ENCODE measurements at places on chromosomes 6 and 20.

- no peak for DNase-seq
Measured at GRCh38 chr6:138297761-138298298, 79.5 kb upstream of the PBOV1 start.

DNA sequence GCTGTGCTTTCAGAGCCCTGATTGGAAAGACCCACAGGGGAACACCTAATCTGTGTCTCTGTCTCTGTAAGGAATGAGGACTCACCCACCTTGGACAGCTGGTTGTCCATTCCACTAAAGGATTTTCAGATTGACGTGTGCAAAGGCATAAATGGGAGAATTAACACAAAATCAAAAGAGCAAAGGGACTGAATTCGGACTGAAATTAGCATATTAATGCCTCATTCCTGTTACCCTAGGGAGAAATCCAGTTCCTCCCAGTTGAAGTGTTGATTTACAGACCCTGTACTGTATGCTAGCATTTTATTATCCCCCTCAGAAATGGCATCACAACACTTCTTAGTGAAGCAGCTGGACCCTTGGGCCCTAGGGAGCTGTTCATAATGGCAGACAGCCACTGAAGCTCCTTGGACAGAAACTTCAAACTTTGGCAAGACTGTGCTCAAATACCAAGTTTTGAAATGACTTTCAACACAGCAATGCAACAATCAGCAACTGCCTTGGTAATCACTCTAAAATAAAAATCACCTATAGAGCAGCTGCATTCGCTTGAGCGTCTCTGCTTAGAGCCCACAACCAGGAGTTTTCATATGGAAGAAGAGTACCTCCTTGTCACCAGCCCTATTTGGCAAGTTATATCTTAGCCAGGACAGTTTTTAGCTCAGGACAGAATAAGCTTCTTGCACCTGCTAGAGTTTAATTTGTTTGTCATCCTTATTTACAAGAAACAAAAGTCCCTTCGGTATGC, 118.1 kb downstream of the TRDN start:
- no peak for DNase-seq

- DNase-seq = no peak
Measured at GRCh38 chr20:49187330-49187850, 744 bp downstream of the STAU1 start.

- no peak for DNase-seq
Measured at GRCh38 chr6:105424175-105424783, 21.4 kb upstream of the PREP start.

GRCh38 chr20:59821788-59822187, 111.6 kb downstream of the SYCP2 start:
- DNase-seq = no peak

DNA sequence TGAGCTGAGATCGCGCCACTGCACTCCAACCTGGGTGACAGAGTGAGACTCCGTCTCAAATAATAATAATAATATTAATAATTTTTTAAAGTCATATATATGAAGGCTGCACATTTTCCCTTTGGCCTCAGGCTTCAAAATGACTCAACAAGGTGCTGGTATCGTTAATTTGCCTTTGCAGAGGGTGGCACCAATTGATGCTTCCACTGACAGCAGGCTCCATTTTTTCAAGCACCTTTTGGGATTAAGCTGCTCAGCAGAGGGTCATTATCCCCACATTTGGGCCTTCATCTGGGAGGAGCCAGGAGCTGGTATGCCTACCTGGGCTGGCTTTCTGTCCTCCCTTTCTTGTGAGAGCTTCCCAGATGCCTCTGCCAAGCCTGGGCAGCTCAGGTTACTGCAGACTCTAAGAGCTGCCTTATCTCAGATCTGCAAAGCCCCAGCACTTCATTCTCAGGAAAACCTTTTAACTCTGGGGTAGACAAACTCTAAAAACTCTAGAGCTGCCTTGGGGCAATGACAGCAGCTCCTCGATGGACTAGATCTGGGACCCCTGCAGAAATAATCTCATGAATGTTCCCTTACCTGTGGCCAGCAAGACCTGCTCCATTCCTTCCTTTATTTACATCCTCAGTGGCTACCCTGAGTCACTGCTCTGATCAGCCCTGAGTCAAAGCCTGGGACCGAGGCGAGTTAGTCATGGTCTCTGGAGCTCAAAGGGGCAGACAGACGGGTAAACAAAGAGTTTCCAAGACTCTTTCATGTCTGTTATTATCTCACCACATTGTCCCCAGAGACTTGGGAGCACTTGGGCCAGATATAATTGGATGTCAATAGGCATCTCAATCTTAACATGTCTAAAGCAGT, 80.0 kb upstream of the EYA2 start:
- no peak for DNase-seq

GRCh38 chr6:3861424-3861823, 12.3 kb downstream of the FAM50B start:
- no peak for DNase-seq

GRCh38 chr6:126268092-126268491, 71.8 kb upstream of the CENPW start:
- no peak for DNase-seq

GRCh38 chr6:109690373-109690736, 647 bp downstream of the AK9 start:
- DNase-seq = no peak

GRCh38 chr20:38231531-38232121, 28.9 kb downstream of the KIAA1755 start:
- DNase-seq = no peak

- DNase-seq = no peak
Measured at GRCh38 chr6:107879941-107880340, 55.8 kb upstream of the SCML4 start.

DNA sequence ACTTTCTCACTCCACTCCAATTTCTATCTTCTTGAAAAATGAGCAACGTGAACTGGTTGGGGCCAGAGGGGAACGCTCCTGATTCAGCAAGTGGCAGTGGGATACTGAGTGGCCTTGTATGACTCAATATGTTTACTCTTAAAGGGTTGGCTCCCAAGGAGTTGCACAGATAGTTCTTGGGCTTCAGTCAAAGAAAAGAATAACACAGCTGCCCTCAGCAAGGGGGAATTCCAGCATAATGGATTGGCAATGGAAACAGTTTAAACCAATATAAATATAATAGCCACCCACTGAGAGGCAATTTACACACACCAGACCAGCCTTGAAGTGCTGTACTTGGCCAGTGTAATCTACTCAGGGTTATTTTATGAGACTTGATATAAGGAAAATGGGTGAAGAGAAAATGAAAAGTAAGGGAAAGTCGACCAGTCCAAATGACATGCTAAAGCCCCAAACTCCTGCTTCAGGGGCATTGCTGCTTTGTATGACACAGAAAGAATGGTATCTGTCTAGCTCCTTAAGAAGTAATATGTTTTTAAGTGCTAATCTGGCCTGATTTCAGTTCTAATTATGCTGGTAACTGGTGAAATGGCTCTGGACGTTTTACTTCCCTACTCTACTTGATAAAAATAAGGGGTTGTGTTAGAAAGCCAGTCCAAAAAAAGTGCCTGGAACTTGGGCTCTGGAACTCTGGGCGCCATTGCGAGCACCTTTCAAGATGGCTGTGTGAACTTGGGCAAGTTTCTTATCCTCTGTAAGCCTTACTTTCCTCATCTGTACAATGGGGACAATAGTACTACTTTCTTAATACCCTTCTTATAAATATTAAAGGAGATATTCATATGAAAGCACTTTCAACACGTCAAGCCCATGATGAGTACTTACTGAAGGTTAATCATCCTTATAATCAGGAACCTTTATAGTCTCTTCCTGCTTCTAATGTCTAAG, 712.9 kb upstream of the MAP3K7 start:
- DNase-seq = no peak

DNA sequence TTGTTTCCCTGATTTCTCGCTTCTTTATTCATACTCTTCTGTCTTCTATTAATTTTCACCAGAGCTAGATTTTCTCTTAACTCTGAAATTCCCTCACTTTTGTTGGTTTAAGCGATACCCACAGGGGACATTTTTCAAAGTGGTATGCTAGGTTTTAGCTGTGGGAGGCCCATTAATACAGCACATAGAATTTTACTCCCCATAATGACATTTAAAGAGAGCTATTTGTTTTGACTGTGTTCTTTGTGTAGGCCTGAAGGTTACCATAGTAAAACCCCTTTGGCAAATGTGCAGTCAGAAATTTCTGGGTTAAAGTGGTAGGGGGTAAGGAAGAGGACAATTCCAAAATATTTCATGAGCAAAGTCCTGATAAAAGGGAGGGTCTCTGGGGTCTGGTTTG, 721.1 kb upstream of the CITED2 start:
- no peak for DNase-seq

- no peak for DNase-seq
Measured at GRCh38 chr6:117494283-117494682, 11.8 kb downstream of the DCBLD1 start.

- no peak for DNase-seq
Measured at GRCh38 chr6:168190014-168190405, 111.0 kb upstream of the FRMD1 start.

DNA sequence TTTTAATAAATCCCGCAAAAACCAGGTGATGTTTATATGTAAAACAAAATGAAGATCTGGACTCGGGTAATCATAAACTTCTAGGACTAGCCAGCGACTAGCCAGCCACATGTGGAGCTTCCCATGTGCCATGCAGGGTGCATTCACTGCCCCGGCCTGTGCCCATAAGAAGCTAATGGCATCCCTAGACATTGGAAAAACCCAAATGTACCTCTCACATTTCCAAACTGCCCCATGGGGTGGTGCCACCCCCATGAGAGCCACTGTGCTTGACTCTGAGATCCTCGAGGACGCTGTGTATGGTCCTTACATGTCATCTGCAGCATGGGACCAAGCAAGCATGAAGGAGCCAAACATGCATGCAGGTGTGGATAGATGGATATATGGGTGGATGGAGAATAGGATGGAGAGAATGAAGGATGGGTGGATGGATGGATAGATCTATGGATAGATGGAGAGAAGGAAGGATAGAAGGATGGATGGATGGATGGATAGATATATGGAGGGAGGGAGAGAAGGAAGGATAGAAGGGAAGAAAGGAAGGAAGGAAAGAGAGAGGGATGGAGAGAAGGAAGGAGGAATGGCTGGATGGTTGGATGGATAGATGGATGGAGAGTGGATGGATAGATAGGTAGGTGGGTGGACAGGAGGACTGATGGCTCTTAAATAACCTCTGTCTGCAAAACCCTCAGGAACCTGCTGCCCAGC, 203.6 kb downstream of the CDH4 start:
- DNase-seq = no peak

DNA sequence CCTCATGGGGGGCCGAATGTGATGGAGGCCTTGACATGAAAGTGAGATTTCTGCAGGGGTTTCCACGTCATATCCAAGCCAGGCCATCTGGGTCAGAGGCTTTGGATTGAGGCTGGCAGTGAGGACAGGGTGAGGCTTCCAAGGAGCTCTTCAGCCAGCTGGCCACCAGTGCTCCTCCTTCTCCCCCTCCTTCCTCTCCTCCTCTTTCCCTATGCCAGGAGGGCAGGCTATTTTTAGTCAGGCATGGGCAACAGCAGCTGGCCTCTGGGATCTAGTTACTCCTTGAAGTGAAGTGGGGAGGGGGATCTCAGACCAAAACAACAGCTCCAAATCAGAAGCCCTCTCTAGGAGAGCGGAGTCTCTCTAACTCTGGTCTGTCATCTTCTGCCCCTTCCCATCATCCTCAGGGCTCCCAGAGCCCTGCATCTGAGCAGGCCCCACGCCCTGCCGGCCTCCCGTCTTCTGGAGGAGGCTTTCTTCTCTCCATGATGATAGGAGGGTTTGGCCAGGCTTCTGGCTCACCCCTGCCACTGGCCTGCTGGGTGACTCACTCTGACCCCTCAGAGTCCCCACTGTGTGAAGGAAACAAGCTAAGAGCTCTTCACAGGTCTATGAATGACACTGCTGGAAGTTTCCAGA, 612 bp downstream of the TNNC2 start:
- no peak for DNase-seq

GRCh38 chr6:72916298-72916697, 294.4 kb downstream of the KCNQ5 start:
- no peak for DNase-seq

DNA sequence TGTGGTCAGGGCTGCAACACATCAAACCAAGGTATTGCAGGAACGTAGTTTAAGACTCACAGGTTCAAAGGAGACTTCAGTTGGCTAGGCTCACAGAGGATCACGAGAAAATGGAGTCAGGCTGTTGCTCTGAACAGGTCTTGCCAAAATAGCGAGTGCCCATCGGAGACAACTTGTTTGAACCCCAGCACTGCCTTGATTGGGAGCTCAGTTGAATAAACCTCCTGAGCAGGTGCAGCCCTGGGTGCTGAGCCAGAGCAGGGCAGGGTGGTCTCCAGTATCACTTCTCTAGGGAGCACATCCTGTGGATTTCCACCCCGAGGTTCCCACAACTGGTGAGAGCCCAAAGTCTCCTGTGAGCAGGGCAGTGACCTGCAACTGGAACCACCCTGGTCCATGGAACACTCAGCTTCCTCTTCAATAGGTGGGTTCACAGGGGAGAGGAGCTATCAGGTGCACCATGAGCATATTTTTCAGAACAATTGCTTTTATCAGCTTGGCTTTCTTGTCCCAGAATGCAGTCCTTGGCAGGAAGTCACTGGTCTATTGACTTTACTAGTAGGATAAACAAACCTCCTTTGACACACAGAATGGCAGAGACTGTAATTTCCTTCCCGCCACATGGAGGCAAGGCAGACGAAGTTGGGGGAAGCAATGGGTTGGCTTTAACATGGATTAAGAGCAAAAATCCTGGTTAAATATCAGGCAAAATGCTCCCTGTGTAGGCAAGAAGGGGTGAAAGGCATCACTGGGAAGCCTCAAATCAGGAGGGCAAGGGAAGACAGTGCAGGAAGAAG, 267.7 kb upstream of the FOXQ1 start:
- DNase-seq = peak; percentile 77

DNA sequence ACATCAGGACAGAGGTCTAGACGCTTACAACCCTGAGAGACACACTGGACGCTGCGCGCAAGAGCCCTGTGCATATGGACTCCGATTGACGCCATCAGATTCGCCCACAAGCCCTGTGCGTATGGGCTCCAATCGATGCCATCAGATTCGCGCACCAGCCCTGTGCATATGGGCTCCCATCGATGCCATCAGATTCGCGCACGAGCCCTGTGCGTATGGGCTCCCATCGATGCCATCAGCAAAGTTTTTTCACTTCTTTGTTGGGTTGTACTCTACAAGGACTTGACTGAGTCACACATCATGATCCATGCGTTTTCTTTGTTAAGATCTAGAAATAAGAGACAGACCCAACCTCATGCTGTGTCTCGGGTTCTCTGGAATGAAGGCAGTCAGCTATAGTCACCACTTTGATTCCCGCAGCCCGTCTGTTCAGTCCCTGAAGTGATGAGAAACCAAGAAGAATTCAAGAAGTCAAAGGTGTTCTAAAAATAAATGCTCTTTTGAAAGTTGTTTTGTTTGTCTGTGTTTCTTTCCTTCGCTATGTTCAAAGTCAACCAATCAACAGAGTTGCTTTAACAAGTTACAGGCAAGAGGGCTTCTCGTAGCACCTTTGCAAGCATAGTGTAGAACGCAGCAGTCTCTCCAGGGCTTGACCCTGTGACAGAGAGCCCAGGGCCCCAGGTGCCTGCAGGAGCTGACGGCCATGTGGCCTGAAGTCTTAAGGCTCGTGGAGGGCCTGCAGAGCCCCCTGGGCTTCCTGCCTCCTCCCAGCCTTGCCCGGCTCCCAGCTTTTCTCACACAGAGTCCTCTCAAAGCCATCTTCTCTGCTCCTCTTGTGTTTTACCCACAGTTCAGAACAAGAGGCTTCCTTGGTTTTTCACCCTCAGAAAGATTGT, 7.9 kb downstream of the RPS6KA2 start:
- no peak for DNase-seq

- DNase-seq = no peak
Measured at GRCh38 chr6:85344996-85345395, 104.9 kb upstream of the NT5E start.

GRCh38 chr6:161073930-161074329, 82.4 kb downstream of the MAP3K4 start:
- DNase-seq = no peak

- DNase-seq = no peak
Measured at GRCh38 chr6:11950109-11950508, 62.0 kb upstream of the HIVEP1 start.
